ENCODE measurements at places on chromosomes 11 and 22. TPM values are rescaled to one million over a fixed set of nuclear protein-coding genes. Genes with fewer than 3 reads are reported as not detected.

Gene SAA4
- total RNA-seq = not detected

Gene ARHGAP1
- 17.9 TPM for total RNA-seq

Gene CSRP3
- total RNA-seq = not detected

Gene CEP126
- 13.8 TPM for total RNA-seq

Gene CD3G
- total RNA-seq = 0.25 TPM

Gene TMEM9B
- total RNA-seq = 38.6 TPM

Gene CRYBB3
- total RNA-seq = not detected

Gene CARD10
- 4.7 TPM for total RNA-seq

Gene TMEM218
- total RNA-seq = 19.9 TPM

Gene FAM83F
- total RNA-seq = 0.25 TPM

Gene POU2AF1
- under 0.01 TPM for total RNA-seq

Gene ZP1
- not detected for total RNA-seq

Gene CD3D
- not detected for total RNA-seq

Gene SPTY2D1
- total RNA-seq = 7.9 TPM

Gene MYBPC3
- not detected for total RNA-seq

Measured in temporal lobe (tissue), 4 donors.